ENCODE measurements at places on chromosomes 11 and 22.

DNA sequence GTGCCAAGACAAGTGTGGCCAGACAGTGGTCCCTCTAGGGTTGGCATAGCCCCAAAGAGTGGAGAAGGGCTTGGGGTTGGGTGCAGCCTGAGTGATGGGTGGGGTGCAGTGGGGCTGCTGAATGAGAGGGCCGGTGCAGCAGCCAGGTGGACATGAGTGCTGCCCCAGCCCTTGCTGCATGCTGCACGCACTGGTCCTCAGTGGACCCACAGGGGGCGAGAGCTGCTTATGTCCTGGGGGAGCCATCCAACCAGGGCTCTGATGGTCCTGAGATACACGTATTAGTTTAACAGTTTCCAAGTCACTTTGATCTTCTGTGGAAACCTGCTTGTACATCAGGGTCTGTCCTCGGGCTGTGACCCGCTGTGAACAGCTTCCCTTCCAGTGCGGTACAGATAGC, 23.9 kb upstream of the ACR start:
- DNase-seq: no peak

- no peak for DNase-seq
These were observed 279.6 kb upstream of the PLET1 start for GRCh38 chr11:112540261-112540660.

DNA sequence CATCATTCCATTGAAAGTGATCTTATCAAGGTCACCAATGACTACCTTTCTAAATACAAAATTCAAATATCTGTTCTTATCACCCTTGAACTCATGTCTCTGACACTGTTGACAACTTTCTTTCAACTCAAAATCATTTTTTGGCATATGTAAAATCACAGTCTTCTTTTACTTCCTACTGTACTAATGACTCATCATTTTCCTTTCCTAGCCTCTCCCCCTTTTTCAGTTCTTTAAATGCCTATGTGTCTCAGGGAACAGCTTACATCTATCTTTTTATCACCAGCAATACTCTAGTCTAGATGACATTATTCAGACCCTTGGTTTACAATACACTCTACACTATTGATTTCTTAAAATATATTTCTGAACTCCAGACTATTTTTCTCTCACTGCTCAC, 2220.7 kb upstream of the RAG2 start:
- no peak for DNase-seq

- DNase-seq: no peak
These were observed 45.7 kb downstream of the TXN2 start for GRCh38 chr22:36435516-36436415.

DNA sequence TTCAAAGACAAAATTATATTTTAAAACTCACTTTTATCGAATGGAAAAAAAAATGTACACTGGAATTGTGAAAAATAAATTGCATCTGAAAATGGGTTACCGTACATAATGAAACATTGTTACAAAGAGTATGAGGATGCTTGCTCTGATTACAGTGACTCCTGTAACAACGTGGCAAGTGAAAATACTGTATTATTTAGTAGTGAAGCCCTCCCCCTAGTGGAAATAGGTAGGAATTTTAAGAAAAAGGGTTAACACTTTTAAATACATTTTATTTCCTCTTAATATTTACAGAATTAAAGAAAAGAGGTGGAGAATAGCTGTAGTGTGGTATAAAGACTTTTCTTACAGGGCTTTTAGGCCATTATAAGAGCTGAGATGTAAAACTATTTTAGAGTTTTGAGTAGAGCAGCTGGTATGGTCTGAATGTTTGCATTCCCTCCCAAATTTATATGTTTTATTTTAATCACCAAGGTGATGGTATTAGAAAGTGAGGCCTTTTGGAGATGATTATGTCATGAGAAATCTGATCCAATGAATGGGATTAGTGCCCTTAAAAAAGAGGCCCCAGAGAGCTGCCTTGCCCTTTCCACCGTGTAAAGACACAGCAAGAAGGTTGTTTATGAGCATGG, 25.2 kb downstream of the FAM76B start:
- DNase-seq: peak; percentile 82

DNA sequence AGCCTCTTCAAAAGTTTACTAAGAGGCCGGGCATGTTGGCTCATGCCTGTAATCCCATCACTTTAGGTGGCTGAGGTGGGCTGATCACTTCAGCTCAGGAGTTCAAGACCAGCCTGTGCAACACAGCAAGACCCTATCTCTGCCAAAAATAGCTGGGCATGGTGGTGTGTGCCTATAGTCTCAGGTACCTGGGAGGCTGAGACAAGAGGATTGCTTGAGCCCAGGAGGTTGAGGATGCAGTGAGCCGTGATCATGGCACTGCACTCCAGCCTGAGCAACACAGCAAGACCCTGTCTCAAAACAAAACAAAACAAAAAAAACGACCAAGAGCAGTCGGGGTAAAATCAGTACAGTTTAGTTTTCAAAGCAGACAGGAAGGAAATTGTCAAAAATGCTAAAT, 4.7 kb upstream of the ADSL start:
- no peak for DNase-seq

DNA sequence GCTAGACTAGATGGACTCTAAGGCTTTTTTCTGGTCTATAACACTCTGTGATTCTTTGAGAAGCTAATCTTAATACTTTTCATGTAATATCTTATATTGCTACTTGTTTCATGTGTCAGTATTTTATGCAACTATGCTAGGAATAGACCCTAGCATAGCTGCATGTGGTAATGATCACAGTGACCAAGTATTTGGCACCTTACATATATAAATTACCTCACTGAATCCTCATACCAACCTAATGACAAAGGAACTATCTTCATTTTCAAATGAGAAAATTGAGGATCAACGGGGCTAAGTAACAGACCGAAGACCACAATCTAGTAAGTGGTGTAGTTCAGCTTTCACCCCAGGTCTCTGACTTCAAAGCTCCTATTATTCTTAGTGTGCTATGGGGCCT, 327.3 kb upstream of the PITPNB start:
- no peak for DNase-seq

- DNase-seq: no peak
These were observed 3.1 kb downstream of the APOBEC3G start for GRCh38 chr22:39080052-39080762.

DNA sequence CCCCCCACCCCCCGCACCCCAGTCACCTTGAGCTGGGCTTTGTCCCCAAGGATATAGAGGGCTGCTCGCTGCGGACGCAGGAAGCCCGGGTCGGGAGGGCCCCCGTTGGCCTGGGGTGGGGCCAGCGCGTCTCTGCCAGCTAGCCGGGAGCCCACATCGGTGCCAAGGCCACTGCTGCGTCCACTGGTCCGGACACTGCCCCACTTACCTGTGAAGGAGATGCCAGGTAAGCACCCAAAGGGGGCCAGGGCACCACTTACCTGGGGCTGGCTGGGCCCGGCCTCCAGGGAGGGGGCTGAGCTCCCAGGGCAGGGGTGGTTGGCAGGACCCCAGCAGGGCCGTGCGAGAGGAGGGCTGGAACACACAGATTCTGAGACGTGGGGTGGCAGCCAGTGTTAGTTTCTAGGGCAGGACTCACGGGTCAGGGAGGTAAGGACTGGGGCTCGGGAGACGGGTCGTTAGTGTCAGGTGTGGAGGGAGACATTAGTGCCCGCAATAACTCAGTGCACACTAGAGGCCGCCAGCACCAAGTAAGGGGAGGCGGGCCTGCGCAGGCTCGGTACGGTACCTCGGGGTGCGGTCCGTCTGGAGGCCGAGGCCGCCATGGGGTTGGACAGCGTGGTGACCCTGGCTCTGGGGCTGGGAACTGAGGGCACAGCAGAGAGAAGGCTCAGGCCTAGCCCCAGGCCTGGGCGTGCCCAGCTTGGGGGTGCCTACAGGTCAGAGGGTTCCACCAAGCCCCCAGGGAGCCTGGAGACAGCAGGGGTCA, 18.2 kb downstream of the SBF1 start:
- no peak for DNase-seq

DNA sequence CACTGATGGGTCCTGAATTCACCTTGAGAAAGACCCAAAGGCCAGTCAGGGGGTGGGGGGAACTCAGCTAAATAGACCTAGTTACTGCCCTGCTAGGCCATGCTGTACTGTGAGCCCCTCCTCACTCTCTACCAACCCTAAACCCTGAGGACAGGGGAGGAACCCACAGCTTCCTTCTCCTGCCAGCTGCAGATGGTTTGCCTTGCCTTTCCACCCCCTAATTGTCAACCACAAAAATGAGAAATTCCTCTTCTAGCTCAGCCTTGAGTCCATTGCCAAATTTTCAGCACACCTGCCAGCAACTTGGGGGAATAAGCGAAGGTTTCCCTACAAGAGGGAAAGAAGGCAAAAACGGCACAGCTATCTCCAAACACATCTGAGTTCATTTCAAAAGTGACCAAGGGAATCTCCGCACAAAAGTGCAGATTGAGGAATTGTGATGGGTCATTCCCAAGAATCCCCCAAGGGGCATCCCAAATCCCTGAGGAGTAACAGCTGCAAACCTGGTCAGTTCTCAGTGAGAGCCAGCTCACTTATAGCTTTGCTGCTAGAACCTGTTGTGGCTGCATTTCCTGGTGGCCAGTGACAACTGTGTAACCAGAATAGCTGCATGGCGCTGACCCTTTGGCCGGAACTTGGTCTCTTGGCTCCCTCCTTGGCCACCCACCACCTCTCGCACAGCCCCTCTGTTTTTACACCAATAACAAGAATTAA, 2.4 kb upstream of the TTC36 start:
- no peak for DNase-seq

GRCh38 chr22:42227435-42227834, 43.0 kb downstream of the TCF20 start:
- no peak for DNase-seq

All from hematopoietic multipotent progenitor cell treated with erythropoietin and hydrocortisone succinate and interleukin-3 and kit ligand, for 15 days (in vitro differentiated cells).